ENCODE measurements at places on chromosomes 6 and 20. TPM values are rescaled to one million over a fixed set of nuclear protein-coding genes. Genes with fewer than 3 reads are reported as not detected.

GRCh38 chr20:44402391-44403193 is 47.1 kb downstream of the HNF4A start:
- DNase-seq, result no peak

GRCh38 chr20:41183391-41183790 is 46.0 kb downstream of the PLCG1 start:
- DNase-seq, result peak; percentile 36

- no peak for DNase-seq
These were observed 241.5 kb downstream of the PLCB1 start for GRCh38 chr20:8373579-8373978.

DNA sequence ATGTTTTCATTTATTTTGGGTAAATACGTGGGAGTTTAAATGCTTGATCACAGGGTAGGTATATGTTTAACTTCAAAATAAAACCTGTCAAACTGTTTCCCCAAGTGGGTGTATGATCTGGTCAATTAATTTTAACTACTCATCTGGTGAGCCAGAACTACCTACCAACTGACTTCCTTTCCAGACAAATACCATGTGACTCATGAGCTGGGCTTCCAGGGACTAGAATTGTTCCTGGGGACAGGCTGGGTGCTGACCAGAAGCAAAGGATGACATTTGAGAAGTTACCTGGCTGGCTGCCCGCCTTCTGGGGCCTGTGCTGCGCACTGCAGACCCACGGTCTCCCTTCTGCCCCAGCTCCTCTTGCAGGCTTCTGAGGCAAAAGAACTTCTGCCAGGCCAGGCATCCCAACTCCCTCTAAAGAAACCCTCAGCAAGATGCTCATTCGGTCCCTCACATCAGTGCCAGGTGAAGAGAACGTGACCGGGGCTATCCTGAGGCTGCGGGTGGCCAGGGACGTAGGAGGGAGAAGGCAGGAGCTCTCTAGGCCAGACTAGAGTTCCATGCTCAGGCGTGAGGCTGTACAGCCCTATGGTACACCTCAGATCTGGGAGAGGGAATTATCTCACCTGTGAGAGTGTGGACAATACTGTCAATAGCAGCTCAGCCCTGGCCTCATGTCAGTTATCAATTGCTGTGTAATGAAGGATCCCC is 103.6 kb downstream of the JPH2 start:
- DNase-seq, result peak; percentile 58

NFS1 gene
- 38.7 TPM for total RNA-seq

KLC4 gene
- 22.5 TPM for total RNA-seq
